ENCODE measurements at places on chromosomes 2 and 18.

DNA sequence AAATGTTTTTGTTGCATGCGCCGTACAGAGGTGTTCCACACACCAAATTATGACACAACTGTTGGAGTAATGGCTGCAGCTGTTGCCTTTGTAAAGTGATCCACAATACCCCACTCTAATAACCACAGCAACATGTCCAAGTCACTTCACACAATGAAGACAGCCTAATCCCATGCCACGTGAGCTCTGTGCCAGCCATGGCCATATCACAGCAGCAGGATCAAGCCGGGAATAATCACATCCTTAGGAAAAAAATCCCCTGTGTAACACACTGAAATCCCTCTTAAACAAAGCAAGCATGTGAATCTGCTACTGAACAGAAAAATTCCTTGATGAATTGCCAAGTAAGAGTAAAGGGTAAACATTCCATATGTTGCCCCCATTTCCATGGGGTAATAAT is 179.5 kb upstream of the PARD3B start:
- DNase-seq = no peak

- DNase-seq = no peak
Measured at GRCh38 chr18:2423761-2424160, 147.5 kb downstream of the METTL4 start.

DNA sequence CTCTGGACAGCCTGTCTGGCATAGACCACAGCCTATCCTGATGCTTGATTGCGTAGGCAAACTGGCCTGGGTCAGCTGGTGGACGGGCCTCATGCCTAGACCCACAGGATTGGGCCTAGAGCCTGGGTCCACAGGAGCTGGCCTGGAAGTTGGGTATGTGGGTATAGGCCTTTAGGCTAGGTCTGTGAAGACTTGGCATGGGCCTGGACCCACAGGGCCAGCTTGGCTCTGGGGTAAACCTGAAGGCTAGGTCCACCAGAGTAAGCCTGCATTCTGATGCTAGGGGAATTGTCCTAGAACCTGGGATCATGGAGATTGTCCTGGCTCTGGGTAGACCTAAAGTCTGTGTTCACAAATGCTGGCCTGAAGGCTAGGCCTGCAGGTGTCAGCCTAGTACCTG is 1293.7 kb downstream of the CNTNAP5 start:
- DNase-seq = no peak

DNA sequence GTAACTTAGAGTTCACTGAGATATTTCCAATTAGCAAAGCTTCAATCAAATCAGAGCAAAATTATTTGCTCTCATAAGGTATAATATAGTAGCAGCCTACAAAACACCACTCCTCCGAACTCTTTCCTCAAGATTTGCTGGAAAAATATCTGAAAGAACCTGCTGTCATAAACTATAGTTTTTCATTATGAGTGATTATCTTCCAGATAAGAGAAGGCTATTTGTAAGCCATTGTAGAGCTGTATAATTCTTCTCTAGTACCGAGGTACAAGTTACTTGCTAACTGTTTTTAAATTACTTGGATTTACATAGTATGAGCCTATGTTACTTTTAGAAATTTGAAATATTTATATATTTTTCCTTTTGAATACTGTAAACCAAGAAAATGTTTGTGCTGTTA is 2.1 kb downstream of the NDC80 start:
- no peak for DNase-seq

- no peak for DNase-seq
Measured at GRCh38 chr2:42116195-42117181, 52.7 kb upstream of the EML4 start.

- no peak for DNase-seq
Measured at GRCh38 chr2:102285368-102285767, 26.0 kb upstream of the IL1RL1 start.

DNA sequence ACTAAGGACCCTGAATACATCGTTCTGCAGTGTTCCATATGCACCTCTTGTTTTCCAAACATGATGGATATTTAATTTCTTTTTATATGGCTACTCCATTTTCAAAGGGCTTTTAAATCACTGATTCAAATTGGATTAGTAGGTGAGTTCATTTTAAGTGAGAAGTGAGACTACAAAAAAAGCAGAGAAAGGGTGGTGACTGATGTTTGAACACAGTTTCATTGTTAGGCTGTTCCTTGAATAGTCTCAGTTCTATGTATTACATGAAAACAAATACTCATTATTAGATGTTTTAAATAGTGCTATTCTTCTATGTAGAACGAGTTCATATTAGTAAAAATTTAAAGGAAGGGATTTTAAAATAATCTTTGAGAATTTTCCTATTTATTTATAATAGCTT is 72.7 kb upstream of the STON1 start:
- DNase-seq = no peak

DNA sequence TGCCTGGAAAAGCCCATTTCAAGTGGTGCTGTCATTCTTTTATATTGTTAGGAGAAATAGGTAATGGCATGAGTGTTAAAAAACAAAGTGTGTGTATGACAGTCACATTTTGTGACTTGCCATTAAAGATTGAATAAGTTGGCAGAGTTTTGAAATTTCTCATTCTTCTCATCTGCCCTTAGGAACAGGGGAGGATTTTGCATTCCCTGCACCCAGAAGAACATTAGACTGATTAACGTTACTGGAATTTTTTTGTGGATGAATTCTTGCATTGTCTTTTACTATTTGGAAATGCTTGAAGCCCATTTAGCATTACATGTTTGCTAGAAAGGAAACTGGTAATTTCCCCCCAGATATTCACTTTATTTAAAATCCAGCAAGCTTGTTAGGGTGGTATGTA is 162.2 kb downstream of the BABAM2 start:
- no peak for DNase-seq

DNA sequence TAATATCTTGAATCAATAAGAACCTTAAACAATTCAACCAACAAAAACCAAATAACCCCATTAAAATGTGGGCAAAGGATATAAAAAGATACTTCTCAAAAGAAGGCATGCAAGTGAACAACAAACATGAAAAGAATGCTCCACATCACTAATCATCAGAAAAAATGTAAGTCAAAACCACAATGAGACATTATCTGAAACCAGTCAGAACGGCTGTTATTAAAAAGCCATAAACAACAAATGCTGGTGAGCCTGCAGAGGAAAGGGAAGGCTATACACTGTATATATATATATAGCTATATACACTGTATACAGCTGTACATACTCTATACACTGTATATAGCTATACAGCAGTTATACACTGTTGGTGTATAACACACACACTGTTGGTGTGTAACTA is 47.8 kb upstream of the GALNT13 start:
- DNase-seq = no peak

- no peak for DNase-seq
Measured at GRCh38 chr2:150939087-150939486, 322.6 kb downstream of the RBM43 start.

GRCh38 chr18:74268175-74268574 is 23.6 kb downstream of the CYB5A start:
- no peak for DNase-seq

- DNase-seq = no peak
Measured at GRCh38 chr2:170314744-170315447, 136.9 kb downstream of the MYO3B start.

DNA sequence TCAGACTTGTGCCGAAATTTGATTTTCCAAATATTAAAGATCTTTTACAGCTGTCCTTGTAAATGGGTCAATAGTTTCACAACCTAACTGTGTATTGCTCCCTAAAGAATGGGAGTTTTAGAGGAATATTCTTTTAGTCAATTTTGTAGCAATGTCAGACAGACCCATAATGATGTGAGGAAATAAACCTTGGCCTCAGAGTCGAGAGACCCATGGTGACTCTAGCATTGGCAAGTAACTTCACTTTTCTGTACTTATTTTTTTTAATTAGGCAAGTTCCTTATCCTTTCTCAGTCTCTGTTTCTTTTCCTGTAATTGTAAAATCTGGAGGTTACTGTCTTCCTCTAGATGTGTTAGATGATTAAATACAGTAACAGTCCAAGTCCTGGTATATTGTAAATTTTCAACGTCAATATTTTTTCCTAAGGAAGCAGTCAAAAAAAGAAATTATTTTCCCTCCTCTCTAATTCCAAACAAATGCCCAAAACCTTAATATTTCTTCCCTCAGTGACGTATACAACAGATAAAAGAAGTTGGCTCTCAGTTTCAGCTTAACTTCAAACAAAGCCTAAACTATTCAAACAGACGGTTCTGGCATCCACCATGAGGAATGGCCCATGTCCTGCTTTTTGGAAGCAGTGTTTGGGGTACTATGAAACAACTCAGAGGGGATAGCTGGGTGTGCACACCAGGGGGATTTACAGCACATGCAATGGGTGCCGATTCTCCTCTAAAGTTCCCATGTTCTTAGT is 466.7 kb downstream of the TNS1 start:
- DNase-seq = no peak

DNA sequence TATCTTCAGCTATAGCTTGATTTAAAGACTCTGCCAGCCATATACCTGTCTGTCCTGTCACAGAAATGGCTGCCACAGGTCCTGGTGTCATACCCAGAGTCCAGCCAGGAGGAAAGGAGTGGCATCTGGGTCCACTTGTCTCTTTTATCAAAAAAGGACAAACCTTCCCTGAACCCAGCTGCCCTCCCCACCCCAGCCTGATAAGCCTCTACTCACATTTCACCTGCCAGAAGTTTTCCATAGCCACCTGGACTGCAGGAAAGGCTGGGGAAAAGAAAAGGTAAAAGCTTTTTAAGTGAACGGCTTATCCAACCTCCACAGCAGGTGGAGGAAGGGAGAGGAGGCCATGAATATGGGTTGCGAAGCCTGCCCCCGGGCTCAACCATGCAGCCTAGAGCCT is 32.8 kb downstream of the TMEM163 start:
- no peak for DNase-seq

DNA sequence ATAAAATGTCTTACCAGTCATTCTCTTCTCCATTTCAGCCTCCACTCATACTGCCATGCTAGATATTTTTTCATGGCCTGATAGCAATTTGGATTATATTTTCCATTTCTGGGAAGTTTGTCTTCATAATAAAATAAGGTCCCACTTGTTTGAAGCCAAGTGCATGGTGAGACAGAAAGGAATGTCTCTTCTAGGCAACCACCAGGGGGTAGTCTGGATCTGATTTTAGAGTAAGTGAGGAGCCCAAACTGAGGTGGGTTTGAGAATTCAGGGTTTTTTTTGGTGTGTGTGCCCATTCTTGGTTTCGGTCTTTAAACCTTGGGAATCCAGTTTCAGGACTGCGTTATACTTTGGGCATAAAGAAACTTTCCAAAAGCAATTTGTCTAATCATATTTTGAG is 315.5 kb downstream of the RPRM start:
- no peak for DNase-seq

DNA sequence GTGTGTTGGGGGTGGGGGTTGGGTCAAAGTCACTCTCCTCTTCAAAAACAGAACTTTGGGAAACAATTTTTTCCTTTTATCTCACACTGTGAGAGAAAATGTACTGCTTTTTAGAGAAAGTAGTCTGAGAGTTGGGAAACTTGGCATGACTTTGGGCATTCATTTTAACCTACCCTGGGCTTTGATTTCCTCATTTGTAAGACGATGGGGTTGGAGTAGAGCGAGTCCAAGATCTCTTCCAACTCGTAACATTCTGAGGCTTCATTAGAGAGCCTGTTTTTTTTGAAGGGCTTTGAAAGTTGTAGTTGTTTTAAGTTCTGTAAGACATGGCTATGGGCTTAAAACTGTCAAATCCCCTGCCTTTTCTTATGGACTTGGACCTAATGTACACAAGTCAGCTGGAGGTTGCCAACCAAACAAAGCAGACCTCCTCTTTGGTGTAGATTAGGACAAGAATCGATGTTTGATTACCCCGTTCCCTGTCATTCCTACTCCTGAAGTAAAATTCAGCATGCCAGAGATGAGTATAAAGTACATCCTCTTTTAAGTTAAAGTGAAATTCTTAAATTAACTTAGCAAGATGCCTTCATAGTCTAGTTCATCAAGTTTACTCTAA is 8.4 kb downstream of the PHLPP1 start:
- DNase-seq = no peak

GRCh38 chr2:169569948-169570347 is 3.7 kb downstream of the FASTKD1 start:
- no peak for DNase-seq

DNA sequence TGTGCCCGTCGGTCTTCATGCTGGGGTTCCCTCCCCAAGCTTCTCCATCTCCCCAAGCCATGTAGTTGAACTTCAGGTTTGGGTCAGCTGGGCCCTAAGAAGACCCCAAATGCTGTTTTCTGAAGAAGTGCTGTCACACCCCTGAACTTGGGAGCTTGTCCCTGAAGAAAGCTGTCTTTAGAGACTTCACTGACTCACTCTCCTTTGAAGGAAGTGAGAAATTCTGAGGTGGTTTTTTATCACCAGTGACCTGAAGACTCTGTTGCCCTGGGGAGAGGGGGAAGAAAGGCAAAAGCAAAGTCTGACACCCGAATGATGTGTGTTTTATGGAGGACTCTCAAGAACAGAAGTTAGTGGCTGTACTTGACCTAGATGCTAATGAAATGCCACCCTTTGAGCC is 83.6 kb upstream of the BCL2L11 start:
- no peak for DNase-seq

- no peak for DNase-seq
Measured at GRCh38 chr2:14843507-14844204, 211.1 kb downstream of the LRATD1 start.

All from 8988T (cell line).